RPMI7951 (cell line): ENCODE measurements at places on chromosomes 7 and 10.
A peak's percentile ranks its signal among the peaks of the same experiment; 100 is the strongest.

GRCh38 chr10:85612378-85612775 is 754.2 kb downstream of the GRID1 start:
- DNase-seq, result no peak

GRCh38 chr7:2248984-2249694 is 7.1 kb downstream of the NUDT1 start:
- DNase-seq, result peak; percentile 99

GRCh38 chr10:119335671-119336353 is 128.4 kb downstream of the GRK5 start:
- no peak for DNase-seq

GRCh38 chr10:75209086-75209920 is 1.3 kb upstream of the VDAC2 start:
- DNase-seq, result no peak

- no peak for DNase-seq
Observed at GRCh38 chr7:108018668-108019067, 15.7 kb upstream of the LAMB1 start.

DNA sequence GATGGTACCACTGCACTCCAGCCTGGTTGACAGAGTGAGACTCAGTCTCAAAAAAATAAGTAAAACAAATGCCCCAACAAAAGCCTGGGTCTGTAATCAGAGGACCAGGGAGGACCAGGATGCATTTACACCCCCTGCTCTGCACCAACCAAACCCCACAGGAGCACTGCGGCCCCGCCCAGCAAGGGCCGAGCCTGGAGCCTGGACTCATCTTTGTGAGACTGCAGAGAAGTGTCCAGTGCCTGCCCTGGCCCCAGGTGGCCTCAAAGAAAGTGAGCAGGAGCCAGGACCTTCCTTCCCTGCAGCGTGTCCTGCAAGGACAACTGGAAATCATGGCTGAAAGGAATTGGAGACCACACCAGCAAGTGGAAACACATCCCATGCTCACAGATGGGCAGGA is 31.6 kb downstream of the KNDC1 start:
- DNase-seq, result no peak

- DNase-seq, result no peak
Observed at GRCh38 chr7:38283809-38284208, 10.4 kb upstream of the TARP start.

DNA sequence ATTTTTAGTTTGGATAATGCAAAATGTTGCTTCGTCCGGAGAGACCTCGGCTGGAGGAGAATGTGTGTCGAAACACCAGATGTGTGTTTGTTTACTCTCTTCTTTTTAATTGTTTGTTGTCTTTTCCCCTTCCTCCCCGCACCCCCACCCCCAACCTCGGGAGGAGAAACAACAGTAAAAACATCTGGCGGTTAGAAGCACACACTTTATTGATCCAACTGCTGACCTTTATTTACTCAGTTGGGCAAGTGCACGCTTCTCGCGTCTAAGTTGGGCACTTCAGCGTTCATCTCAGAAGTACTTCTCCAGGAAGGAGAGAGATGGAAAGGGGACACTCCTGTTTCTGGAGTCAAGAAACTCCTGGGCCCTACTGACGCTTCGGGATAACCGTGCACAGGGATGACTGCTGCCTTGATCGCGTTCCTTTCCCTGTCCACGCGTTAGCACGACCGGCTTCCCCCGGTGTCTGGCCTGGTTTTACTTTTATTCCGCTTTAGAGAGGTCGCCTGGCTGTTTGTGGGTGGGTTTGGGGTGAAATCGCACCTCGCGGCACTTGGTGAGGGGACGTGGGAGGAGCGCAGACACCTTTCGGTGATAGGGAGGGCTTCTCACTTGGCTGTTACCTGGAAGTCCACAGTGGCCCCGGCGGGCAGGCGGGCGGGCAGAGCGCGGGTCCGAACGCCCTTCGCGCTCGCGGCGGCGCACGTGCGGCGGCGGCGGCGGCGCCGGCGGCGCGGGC is 168.3 kb upstream of the PPP1R3A start:
- DNase-seq, result no peak

GRCh38 chr10:100006243-100006886 is 3.4 kb downstream of the DNMBP start:
- peak; percentile 92 for DNase-seq

DNA sequence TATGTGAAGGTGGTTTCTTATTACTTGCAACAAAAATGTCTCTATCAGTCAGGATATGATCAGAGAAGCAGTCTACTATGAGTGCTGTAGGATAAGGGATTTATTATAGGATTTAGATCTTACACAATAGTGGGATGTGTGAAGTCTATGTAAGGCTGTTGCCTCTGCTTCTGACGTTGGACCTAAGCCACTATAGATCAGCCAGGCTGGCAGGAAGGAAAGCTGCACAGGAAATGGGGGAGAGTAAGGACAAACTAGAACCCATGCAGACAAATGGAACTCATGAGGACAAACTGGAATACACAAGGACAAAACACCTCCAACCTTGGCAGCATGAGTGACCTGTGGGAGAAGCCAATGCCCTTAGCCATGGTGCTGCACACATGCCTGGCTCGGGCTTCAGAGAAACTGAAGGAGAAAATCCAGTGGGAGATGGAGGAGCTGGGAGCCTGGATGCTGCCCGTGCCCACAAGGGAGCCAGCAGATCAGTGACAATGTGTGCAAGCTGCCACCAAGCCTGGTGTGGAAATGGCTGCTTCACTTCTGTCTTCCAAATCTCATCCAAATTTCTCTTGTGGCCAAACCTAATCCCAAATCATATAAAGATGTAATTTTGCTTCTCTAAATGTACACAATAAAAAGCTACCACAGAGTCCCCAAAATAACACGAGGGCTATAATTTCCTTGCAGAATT is 147.0 kb upstream of the PCGF5 start:
- DNase-seq, result no peak

DNA sequence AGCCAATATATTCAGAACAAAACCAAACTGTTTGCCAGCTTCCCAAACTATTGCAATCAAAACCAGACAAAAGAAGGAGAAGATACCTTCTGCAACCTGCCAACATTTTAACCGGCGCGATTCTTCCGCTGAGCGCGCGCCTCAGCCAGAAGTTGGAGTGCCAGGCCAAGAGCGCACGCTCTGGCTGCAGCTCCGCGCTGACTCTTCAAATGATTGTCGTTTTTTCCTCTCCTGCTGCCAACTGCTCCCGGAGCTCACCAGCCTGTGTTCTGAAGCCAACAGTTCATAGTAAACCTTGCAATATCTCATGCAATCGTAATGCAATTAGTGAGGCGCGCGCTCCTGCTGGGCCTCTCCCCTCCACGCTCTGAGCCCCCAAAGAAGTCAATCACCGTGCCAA is 259.7 kb upstream of the MGMT start:
- DNase-seq, result no peak

GRCh38 chr7:70857793-70858545 is 274.0 kb upstream of the GALNT17 start:
- no peak for DNase-seq

DNA sequence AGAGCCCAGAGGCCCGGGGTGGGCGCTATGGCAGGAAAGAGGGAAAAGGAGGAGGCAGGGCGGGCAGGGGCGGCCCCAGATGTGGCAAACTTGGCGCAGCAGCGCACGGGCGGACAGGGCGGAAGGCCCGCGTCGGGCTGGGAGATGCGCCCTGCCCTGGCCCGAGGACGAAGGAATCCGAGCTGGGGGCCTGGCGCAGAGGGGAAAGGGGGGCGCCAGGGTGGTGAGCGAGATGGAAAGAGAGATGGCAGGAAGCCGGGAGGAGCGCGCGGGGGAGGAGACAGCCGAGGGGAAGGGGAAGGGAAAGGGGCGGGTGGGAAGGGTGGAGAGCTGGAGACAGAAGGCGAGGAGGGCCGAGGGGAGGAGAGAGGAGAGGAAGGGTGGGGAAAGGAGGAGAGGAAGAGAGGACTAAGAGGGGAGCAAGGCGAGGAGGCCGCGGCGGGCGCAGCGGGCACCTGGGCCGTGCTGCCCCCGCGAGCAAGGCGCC is at the start of gene MARVELD1:
Gene MARVELD1 (plus strand): TSS at position 392 of the 487 bp plus-strand sequence. CDS start 147 bp downstream, outside the sequence.
- DNase-seq, result peak; percentile 86

GRCh38 chr7:151756076-151756731 is 120.7 kb downstream of the PRKAG2 start:
- DNase-seq, result peak; percentile 73
